ENCODE measurements at places on chromosomes 13 and 19.

GRCh38 chr13:100491164-100491842, 97.3 kb downstream of the GGACT start:
- no peaks in the 10 kb centered on the region for H3K4me1 ChIP-seq
- no peak overlapping the region for H3K27ac ChIP-seq
- H3K36me3 ChIP-seq = no peaks in the 10 kb centered on the region
- H3K27me3 ChIP-seq = no peaks in the 10 kb centered on the region
- no peak for DNase-seq
- no peak overlapping the region for H3K4me3 ChIP-seq

GRCh38 chr19:3041761-3042620, 12.9 kb upstream of the TLE2 start:
- H3K27me3 ChIP-seq = no peaks in the 10 kb centered on the region
- H3K4me1 ChIP-seq = no peaks in the 10 kb centered on the region
- no peak overlapping the region for H3K27ac ChIP-seq
- no peak for DNase-seq

- no peaks in the 10 kb centered on the region for H3K27me3 ChIP-seq
- H3K4me3 ChIP-seq = no peak overlapping the region
Measured at GRCh38 chr13:94239135-94239534, 240.3 kb downstream of the DCT start.

DNA sequence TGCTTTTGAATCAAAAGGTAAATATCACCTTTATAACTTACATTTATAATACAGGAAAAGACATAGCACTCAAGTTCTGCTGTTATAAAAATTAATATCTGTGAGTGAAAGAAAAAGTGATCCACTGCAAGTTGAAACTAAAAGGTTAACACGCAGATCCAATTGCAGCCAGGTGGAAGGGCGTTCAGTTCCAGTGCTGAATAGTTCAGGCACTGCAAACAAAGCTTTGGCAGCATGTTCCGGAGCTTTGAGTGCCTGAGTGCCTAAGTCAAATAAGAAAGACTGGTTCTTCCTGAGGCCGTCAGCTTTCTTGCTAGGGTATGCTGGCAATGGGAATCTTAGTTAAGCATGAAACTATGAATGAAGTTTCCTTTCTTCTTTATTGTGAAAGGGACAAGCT, 200.3 kb downstream of the LMO7 start:
- DNase-seq = peak; percentile 25
- no peak overlapping the region for H3K27ac ChIP-seq
- H3K4me3 ChIP-seq = no peak overlapping the region
- no peaks in the 10 kb centered on the region for H3K4me1 ChIP-seq

- DNase-seq = no peak
- H3K27me3 ChIP-seq = no peaks in the 10 kb centered on the region
- H3K36me3 ChIP-seq = no peaks in the 10 kb centered on the region
- H3K27ac ChIP-seq = no peak overlapping the region
- H3K4me3 ChIP-seq = no peak overlapping the region
Measured at GRCh38 chr19:42024622-42025111, 30.6 kb upstream of the ATP1A3 start.

DNA sequence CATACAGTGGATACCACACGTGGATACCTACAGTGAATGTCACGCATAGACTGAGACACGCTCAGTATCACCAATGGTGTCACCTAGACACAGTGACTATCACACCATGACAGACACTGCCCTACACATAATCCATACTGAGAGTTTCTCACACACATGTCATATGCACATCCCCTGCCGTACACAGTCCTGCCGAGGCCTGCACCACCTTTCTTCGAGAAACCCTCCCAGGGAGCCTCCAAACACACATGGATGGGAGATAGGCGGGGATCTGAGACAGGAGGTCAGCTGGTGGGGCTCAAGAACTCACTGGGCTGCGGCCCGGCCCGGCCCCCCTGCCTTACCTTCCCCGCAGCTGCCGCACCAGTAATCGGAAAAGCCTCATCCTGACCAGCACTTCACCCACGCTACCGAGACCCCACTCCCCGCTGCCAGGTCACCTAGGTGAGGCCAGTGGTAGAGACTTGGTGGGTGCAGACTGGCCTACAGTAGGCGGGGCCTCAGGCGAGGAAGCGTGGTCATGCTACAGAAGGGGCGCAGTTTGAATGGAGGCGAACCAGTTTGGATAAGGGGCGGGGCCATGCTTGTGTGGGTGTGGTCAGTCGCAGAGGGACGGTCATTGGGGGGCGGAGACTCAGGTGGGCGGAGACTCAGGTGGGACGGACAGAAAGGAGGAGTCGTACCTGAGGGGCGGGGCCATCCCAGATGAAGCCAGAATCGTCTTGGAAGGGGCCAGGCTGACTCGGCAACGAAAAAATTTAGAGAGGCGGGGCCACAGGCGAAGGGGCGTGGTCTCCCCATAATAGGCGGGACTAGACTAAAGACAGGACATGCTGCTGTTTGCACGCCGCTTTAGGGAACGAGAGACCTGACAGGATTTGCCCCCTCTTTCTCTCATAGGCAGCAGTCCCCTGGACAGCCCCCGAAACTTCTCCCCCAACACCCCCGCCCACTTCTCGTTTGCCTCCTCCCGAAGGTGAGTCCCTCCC, 2.1 kb downstream of the MAST1 start:
- no peak overlapping the region for H3K27ac ChIP-seq
- H3K36me3 ChIP-seq = no peaks in the 10 kb centered on the region
- H3K27me3 ChIP-seq = peaks cover 43% of the 10 kb centered on the region
- peak; percentile 91 for DNase-seq
- peak overlapping the region; percentile 13 for H3K4me3 ChIP-seq

DNA sequence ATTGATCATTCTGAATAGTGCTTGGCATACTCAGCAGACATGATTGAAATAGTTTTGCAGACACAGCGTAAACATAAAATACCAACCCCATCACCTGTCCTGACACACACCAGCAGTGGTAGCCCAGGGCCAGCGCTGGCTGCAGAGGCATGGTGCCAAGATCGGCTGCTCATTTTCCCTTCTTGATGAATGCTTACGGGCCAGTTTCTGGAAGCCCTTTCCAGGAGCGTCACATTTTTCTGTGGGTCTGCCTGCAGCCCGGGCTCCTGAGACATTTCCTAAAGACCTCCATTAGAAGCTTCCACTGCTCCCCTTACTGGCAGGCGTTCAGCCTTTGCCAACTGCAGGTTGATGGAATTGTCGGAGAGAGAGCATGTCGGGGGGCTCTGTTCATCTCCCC, 48.6 kb downstream of the CHST8 start:
- no peak overlapping the region for H3K27ac ChIP-seq
- no peaks in the 10 kb centered on the region for H3K27me3 ChIP-seq
- no peak for DNase-seq
- no peaks in the 10 kb centered on the region for H3K36me3 ChIP-seq
- H3K4me3 ChIP-seq = no peak overlapping the region

- DNase-seq = no peak
- H3K27ac ChIP-seq = no peak overlapping the region
- no peak overlapping the region for H3K4me3 ChIP-seq
- H3K4me1 ChIP-seq = no peaks in the 10 kb centered on the region
- H3K36me3 ChIP-seq = peaks cover 7% of the 10 kb centered on the region
Measured at GRCh38 chr19:16564842-16565241, 7.4 kb downstream of the SLC35E1 start.

GRCh38 chr13:101594936-101595335, 142.5 kb downstream of the ITGBL1 start:
- no peak for DNase-seq
- no peaks in the 10 kb centered on the region for H3K4me1 ChIP-seq
- H3K27ac ChIP-seq = no peak overlapping the region
- no peaks in the 10 kb centered on the region for H3K36me3 ChIP-seq
- H3K27me3 ChIP-seq = no peaks in the 10 kb centered on the region
- no peak overlapping the region for H3K4me3 ChIP-seq

DNA sequence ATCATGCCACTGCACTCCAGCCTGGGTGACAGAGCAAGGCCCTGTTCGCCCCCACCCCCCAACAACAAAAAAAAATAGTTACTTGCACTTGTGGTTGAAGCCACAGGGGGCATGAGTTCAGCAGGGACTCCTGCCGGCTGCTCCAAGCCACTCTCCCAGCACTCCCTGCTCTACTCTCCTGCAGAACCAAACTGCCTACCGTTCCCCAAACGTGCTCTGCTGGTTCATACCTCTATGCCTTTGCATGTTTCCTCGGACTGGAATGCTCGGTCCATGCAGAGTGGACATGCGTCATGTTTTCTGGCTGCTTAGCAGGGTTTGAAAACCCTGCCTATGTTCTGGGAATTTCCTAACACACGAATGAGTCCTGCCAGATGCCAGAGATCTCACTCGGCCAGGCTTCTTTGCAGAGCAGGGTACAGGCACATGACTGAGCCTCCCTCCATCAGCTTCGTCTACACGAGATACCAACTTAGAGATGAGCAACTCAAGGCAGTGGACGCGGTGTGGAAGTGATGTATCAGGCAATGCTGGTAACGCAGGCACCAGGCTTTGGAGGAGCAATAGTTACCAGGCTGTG, 8.5 kb upstream of the SLC25A15 start:
- peaks cover 5% of the 10 kb centered on the region for H3K4me1 ChIP-seq
- no peak overlapping the region for H3K4me3 ChIP-seq
- no peak for DNase-seq
- no peaks in the 10 kb centered on the region for H3K27me3 ChIP-seq

GRCh38 chr13:19961489-19961888, 3.0 kb downstream of the ZMYM2 start:
- H3K4me1 ChIP-seq = peaks cover 7% of the 10 kb centered on the region
- H3K27me3 ChIP-seq = no peaks in the 10 kb centered on the region
- no peaks in the 10 kb centered on the region for H3K36me3 ChIP-seq
- no peak overlapping the region for H3K27ac ChIP-seq

DNA sequence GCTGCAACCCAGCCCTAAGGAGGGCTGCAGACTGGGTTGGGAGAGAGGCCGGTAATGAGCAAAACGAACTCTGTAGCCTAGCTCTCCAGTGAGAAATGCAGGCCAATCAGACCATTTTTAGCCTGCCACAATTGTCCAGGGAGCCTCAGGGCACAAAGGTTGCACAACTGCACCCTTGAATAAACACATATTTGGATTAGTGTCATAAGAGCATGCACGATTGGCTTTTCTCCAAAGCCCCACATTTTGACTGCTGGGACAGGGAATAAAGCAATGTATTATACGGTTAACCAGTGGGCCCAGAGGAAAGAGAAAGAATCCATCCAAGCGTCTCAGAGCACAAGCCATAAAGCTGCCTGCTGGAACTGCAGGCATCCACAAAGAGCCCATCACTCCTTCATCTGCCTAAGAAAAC, 729.4 kb upstream of the SGCG start:
- H3K4me3 ChIP-seq = no peak overlapping the region
- H3K36me3 ChIP-seq = no peaks in the 10 kb centered on the region
- DNase-seq = no peak

DNA sequence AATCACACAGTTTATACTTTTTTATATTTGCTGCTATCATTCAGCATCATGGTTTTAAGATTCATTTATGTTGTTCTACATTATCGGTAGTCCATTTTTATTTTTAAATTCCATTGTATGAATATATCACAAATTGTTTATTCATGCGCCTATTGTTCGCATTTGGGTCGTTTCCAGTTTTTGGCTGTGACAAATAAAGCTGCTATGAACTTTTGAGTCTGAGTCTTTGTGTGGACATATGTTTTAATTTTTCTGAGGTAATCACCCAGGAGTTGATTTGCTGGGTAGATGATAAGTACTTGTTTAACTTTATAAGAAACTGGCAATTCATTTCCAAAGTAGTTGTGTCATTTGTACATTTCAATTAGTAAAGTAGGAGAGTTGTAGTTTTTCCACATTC, 74.2 kb upstream of the CSNK1A1L start:
- H3K4me1 ChIP-seq = no peaks in the 10 kb centered on the region
- no peak overlapping the region for H3K4me3 ChIP-seq
- H3K36me3 ChIP-seq = no peaks in the 10 kb centered on the region

DNA sequence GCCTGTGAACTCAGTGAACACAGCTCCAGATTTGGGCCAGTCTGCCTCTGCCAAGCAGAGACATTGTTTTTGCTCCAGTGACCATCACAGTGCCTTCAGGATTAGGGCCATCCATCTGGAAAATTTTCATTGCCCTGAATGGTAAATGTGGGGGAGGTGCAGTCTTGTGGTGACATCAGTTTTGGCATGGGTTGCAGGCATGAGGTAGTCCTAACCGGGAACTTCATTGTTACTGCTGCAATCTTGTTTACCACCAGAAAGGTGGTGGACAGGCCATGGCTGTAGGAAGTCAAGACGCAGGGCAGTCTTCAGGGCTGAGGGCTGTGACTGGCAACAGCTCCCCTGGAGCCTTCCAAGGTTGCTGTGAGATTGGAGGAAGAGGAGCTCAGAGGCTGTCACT, 55.2 kb downstream of the SPATA13 start:
- no peak overlapping the region for H3K4me3 ChIP-seq
- no peaks in the 10 kb centered on the region for H3K36me3 ChIP-seq
- DNase-seq = no peak

DNA sequence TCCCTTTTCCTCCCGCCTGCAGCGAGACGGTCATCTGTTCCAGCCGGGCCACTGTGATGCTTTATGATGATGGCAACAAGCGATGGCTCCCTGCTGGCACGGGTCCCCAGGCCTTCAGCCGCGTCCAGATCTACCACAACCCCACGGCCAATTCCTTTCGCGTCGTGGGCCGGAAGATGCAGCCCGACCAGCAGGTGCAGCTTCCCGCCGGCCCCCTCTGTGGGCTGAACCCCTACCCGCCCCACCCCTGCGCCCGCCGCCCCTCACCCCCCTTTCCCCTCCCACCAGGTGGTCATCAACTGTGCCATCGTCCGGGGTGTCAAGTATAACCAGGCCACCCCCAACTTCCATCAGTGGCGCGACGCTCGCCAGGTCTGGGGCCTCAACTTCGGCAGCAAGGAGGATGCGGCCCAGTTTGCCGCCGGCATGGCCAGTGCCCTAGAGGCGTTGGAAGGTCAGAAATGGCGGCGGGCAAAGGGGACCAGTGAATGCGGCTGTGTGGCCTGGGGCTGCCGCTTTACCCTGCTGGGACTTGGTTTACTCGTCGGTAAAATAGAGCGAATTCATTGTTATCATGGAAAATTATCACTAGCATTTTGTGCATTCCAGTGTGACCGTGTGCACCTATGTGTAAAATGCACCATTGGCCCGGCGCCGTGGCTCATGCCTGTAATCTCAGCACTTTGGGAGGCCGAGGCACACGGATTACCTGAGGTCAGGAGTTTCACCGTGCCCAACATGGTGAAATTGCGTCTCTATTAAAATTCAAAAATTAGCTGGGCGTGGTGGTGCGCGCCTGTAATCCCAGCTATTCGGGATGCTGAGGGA, 10.6 kb downstream of the VASP start:
- peaks cover 6% of the 10 kb centered on the region for H3K36me3 ChIP-seq
- no peak overlapping the region for H3K4me3 ChIP-seq
- H3K4me1 ChIP-seq = peaks cover 39% of the 10 kb centered on the region
- H3K27ac ChIP-seq = peak overlapping the region; percentile 55
